ENCODE measurements at places on chromosomes 6 and 20. TPM values are rescaled to one million over a fixed set of nuclear protein-coding genes. Genes with fewer than 3 reads are reported as not detected.

Gene DTD1
- total RNA-seq: 49.9 TPM

Gene DNAAF9
- total RNA-seq: 2.3 TPM

Gene CRISP2
- total RNA-seq: not detected

Gene PKIB
- total RNA-seq: 0.52 TPM

Gene RBM38
- total RNA-seq: 88.9 TPM

Gene GUCA1A
- 0.18 TPM for total RNA-seq

Gene SLC17A5
- total RNA-seq: 6.7 TPM

Gene PRICKLE4
- not detected for total RNA-seq

Gene RNF39
- not detected for total RNA-seq

Gene QKI
- 65.1 TPM for total RNA-seq

Gene ZKSCAN3
- total RNA-seq: 3.5 TPM

Gene RAD21L1
- not detected for total RNA-seq

Gene PRR3
- total RNA-seq: 36.6 TPM

Gene VNN1
- not detected for total RNA-seq

Gene WDR27
- total RNA-seq: 35.0 TPM

Gene CST11
- total RNA-seq: not detected

Gene RCAN2
- total RNA-seq: not detected

Gene MRAP2
- not detected for total RNA-seq

Gene CENPQ
- 13.9 TPM for total RNA-seq

Gene MATN4
- total RNA-seq: 0.64 TPM

Gene HLA-G
- total RNA-seq: 1.1 TPM

Gene MRPL18
- 96.0 TPM for total RNA-seq

Gene HSPA1L
- 2.1 TPM for total RNA-seq

Gene TFAP2D
- total RNA-seq: not detected

Gene VSX1
- not detected for total RNA-seq

Gene HCRTR2
- not detected for total RNA-seq

Gene GTSF1L
- total RNA-seq: not detected

Gene KHDRBS2
- not detected for total RNA-seq

Gene EBF4
- total RNA-seq: 10.5 TPM

Gene SPAG4
- 11.8 TPM for total RNA-seq

Gene WFDC10B
- total RNA-seq: not detected

Gene FAM110A
- 12.7 TPM for total RNA-seq

Gene KCNK5
- total RNA-seq: 41.5 TPM

Gene TBC1D20
- total RNA-seq: 30.1 TPM

Gene FOXA2
- not detected for total RNA-seq

Gene NAPB
- total RNA-seq: 13.8 TPM

Gene PDE7B
- total RNA-seq: 27.6 TPM

Gene ERGIC3
- total RNA-seq: 141 TPM

Gene LBP
- total RNA-seq: not detected

Gene UBD
- 0.34 TPM for total RNA-seq

Gene THEMIS
- total RNA-seq: 10.2 TPM

Gene SAMD5
- total RNA-seq: 0.48 TPM

Gene DCDC2
- total RNA-seq: not detected

Gene C20orf202
- total RNA-seq: not detected

Gene FAM217A
- not detected for total RNA-seq

Gene COX4I2
- not detected for total RNA-seq

Gene ARFGEF2
- total RNA-seq: 31.8 TPM

Gene TRERF1
- 19.6 TPM for total RNA-seq

Gene SNRPB
- total RNA-seq: 513 TPM

Gene RFX6
- total RNA-seq: not detected

Gene ABHD16B
- total RNA-seq: not detected

Gene PRR18
- total RNA-seq: 0.14 TPM

Gene SLC39A7
- 63.8 TPM for total RNA-seq

Gene CCND3
- 217 TPM for total RNA-seq

Gene CEP43
- 15.9 TPM for total RNA-seq

Gene RPS21
- total RNA-seq: 2,085 TPM

Gene CLPSL1
- not detected for total RNA-seq

Measured in activated T-helper 2 cell treated with anti-CD3 and anti-CD28 coated beads, Interferon-gamma antibody, Interleukin-2, Interleukin-4, amounts not matched to agents 10 μg/mL and 5 μg/mL and 100 μg/mL, durations not matched to agents 14 hours and 24 hours and 36 hours (primary cell).